ENCODE measurements at places on chromosomes 5 and 9.

- DNase-seq = no peak
These were observed 399.2 kb upstream of the KLF4 start for GRCh38 chr9:107888773-107889227.

DNA sequence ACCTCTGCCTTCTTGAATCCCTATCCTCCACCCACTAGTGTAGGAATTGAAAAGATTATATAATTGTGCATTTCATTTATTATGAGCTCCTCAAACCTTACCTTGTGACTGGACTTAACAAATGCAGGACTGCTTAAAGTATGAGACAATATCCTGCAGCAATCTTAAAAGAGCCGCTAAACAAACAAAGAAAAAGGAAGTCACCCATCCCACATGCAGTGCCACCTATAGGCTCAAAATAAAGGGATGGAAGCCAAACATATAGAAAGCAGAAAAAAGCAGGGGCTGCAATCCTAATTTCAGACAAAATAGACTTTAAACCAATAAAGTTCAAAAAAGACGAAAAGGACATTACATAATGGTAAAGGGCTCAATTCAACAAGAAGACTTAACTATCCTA, 8.7 kb downstream of the PCAT7 start:
- no peak for DNase-seq

DNA sequence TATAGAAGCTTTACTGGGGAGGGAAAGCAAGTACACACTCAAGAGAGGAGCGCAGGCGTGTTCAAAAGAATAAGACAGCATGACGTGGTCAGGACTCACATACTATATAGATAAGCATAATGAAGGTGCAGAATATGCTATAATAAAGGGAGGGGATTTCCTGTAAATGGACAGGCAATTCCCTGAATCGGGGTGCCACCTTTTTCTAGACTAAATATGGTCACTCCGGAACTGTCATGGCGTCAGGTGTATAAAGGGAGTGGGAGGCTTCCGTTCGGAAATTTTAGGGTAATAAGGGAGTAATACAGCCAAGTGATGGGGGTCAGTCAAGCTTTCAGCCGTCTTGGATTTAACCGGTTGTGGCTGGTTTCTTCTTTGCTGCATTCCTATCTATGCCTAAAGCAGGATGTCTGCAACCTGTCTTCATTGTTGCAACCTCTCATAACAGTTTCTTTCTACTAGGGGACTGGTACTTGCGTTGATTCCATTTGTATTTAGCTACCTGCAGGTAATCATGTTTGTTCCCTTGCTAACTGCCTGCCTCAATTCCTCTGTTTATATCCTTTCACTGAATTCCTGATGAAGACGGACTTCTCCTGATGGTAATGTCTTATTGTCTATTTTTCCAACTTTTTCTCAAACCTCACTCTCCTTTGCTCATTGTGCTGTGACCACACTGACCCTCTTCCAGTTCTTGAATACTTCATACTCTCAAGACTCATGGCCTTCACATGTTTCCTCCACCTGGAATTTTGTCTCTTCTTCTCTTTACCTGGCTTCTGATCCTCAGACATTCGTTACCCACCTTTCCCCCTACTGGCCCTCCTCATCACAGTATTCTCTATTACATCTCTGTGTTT, 48.9 kb downstream of the PRR16 start:
- DNase-seq = no peak

DNA sequence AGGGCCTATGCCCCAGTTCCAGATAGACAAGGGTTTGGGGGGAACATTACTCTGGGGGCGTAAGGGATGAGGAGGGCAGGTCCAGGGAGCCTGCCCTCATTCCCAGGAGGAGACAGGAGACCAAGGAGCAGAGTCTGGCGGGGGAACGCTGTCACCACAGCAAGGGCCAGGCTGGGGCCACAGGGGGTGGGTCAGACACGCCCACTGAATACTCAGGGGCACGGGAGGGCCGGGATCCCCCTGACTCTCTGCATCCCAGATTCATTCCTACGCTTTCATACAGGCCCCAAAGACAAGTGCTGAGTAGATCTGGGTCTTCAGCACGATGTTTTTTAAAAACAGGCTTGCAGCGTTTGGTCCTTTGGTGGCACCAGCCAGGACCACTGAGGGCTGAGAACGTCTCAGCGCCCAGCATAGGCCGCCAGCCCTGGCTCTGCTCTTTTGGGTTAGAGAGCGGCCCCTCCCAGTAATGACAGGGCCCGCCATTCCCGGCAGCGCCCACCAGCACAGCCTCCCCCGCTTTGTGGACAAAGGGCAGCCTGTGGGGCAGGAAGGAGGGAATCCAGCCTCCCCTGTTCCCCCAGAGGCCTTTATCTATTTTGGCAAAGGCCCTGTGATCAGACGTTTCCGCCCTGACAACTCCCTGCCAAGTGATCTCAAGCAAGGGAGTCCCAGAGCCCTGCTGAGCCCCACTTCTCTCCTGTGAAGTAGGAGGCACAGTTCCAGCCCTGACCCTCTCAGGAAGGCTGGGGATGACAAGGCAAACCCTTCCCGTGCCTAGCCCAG, 24.9 kb downstream of the NEK6 start:
- DNase-seq = no peak

- no peak for DNase-seq
These were observed 22.4 kb downstream of the GOLGA2 start for GRCh38 chr9:128253140-128253990.

DNA sequence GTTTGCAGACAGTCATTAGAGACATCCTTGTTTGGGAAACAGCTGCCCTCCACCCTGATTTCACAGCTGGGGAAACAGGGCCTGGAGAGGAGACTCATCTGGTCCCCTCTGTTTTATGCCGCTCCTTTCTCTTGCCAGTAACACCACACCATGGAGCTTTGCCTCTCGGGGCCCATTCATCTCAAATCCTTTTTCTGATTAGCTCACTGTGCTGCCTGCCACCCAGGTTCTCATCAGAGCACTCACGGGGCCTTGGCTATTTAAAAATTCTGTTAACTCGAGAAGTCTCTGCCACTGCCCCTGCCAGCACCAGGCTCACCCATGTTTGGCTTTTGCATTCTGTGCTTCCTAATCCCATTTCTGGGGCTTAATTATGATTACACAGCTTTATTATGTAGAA, 36.8 kb upstream of the C5orf58 start:
- DNase-seq = no peak

DNA sequence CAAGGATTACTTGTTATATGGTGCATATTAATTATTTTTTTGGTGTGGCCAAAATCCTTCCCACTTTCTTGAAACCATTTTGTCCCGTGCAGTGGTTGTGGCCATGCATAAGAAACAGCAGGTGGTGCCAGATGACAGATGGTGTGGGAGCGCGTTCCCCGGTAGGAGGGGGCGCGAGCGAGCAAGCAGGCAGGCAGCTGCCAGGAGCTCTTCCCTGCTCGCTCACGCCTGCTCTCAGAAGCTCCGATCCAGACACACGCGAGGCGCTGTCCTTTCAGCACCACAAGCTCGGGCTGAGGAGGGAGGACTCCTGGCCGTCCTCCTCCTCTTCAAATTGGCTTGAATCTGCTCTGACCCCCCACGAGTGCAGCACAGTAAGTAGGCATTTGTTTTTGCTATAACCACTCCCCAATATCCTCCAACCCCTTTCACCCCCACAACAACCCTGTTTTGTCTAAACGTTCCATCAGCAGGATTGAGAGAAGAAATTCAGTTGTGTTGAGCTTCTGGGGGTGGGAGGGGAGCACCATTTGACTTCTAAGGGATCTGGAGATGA, at the start of gene NSG2:
TSS of gene NSG2 (plus strand) at position 237 of the 556 bp plus-strand sequence. CDS start 1,050 bp downstream, outside the sequence.
- no peak for DNase-seq

- no peak for DNase-seq
These were observed 88.6 kb downstream of the ANGPTL2 start for GRCh38 chr9:127033789-127034188.

DNA sequence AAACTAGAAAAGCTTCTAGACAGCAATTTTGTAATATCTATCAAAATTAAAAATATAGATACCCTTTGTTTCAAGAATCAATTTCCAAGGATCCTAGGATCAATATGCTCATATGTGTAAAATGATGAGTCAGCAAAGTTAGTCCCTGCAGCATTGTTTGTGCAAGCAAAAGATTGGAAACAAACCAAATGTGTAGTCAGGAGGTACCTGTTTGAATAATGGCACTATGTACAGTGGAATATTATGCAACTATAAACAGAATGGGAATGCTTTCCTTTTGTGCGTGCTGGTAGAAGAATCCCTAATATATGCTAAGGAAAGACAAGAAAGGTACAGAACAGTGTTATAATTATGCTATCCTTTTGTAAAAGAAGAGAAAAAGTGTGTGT, 58.5 kb upstream of the PJA2 start:
- no peak for DNase-seq

DNA sequence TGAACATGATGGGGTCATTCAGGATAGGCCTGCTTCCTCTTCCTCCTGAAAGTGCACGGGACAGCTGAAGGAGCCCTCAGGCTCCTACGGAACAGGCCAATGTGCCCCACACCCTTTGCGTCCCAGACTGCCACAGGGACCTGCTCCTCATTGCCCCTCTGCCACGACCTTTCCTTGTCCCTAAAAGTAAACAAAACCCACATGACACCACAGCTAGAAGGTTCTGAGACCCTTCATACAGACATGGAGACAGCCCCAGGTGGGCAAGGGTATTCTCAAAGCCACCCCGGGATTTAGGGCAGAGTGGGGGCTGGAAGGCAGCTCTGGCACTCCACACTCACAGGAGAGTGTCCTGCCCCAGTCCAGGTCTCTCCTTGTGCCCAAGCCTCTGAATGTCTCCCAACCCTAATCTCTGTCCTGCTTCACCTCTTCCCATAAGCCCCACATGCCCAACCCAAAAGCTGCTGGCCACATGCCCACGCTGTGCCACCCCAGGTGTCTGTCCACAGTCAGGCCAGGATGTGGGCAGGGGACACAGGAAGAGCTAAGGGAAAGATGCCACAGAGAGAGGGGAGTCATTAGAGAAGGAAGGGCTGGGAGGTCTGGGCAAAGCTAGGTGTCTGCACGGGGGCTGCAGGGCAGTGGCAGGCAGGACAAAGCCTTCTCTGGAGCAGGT, 800 bp downstream of the AMBP start:
- DNase-seq = no peak

- DNase-seq = no peak
These were observed 136.6 kb upstream of the DMAC1 start for GRCh38 chr9:7936163-7936562.

- DNase-seq = no peak
These were observed 108.8 kb upstream of the RAPGEF1 start for GRCh38 chr9:131848570-131849160.

- no peak for DNase-seq
These were observed 113.4 kb upstream of the CACNA1B start for GRCh38 chr9:137764171-137764671.

DNA sequence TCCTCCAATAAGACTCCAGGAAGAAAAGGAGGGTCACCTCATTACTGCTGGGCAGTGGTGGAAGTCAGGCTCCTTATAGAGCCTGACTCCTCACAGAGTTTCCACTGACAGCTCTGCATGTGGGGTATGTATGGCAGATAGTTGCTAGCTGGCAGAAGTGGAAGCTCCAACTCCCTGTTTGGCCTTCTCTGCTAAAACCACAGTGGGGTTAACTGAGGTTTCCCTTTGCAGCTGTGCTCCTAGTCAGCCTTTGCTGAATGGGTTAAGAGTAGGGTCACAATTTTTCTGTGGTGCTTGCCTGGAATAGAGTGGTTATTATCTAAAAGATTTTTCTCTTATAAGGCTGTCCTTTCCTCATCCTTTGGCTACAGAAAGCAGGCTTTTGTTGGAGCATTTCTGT, 327.5 kb downstream of the FBXL17 start:
- no peak for DNase-seq

GRCh38 chr9:89363311-89363670, 45.0 kb downstream of the SECISBP2 start:
- DNase-seq = no peak

DNA sequence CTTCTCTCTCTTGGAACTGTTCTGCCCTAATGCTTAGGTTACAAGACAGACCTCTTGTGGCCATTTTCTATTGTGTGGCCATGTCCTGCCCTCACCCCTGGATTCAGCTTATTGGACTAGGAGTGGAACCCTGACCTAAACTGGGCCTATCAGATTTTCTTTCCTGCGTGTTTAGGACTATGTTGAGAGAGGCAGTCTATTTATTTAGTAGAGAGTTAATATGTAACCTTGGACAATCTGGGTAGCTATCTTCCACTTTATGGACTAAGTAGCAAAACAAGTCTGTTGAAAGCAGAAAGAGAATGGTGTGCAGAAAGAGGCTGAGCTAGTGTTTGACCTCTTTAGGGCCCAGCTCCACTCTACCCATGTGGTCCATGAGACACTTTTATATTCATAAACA, 82.6 kb upstream of the SMIM32 start:
- no peak for DNase-seq

DNA sequence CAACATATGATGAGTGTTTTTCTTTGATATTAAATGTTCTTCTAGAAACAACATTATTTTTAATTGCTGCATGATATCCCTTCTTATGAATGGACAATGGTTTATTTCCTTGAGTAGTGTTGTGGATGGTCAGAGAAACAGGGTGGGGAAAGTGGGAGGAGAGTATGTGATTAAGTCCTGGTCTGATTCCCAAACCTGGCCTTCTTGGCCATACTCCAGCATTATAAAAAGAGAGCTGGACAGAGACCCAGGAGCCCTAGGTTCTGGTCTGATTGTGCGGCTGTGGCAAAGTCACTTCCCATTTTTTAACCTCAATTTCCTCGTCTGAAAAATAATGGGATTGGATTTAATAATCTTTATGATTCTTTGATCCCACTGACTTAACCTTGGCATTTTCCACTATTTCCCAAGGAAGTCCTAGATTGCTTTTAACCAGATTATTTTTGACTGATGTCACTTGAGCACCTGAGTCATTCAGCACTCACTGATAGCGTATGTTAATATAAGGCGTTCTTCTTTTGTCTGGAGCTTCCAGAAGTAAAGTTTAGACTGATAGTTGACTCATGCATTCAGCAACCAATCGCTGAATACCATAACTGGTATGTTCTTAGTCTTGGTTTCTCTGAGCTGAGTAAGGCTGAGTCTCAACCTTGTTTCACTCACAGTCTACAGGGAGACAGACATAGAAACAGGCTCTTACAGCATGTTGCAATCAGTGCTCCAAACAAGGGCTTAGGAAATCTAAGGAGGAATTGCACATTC, 26.2 kb downstream of the OSMR start:
- DNase-seq = no peak

DNA sequence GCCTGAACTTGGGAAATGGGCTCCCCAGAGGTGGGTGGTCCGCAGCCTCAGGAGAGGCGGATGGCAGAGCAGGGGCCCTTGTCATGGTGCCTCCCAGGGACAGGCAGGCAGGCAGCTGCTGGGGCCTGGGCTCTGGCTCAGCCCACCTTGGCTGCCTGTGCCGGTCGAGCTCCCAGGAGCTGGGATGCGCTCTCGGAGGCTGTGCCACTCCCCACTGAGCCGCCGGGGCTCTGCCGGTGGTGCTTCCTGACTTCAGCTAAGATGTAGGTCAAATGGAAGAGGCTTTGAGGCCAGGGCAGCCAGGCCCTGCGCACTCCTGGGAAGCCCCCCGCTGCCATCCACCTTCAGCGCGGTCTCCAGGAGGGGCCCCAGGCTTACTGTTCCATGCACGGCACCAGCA, 41.0 kb downstream of the KCNT1 start:
- no peak for DNase-seq

DNA sequence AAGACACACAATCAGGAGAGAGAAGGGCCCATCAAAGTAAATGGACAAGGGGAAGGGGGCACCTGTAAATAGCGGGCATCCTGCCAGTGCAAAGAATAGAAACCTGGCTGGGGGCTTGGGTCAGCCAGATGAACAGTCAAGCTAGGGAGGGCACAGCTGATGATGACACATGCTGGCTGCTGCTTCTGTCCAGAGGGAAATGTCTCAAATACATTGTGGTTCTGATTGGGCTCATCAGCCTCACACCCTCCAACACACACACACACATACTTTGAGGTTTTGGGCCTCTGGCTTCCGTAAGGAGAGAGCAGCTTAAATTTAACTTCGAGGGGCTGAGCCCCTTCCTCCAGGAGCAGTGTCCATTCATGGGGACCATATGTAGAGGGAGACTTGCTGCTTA, 27.6 kb upstream of the SPATA31E1 start:
- DNase-seq = no peak
